BJ (cell line): ENCODE measurements at places on chromosomes 16 and 17.

DNA sequence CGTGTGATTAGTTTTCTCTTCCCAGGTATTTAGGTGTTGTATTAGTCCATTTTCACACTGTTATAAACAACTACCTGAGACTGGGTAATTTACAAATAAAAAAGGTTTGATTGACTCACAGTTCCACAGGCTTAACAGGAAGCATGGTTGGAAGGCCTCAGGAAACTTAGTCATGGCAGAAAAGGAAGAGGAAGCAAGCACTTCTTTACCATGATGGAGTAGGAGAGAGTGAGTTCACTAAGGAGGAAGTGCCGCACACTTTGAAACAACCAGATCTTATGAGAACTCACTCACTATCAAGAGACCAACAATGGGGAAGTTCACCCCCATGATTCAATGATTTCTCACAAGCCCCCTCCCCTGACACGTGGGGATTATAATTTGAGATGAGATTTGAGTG lies 1343.7 kb upstream of the GOT2 start:
- no peak for DNase-seq

GRCh38 chr17:6755731-6756184 lies at the start of gene XAF1:
Gene XAF1, plus strand, starts transcription at chr17:6756046. Its CDS starts 33 bp downstream, at chr17:6756079.
- DNase-seq, result peak; percentile 14

DNA sequence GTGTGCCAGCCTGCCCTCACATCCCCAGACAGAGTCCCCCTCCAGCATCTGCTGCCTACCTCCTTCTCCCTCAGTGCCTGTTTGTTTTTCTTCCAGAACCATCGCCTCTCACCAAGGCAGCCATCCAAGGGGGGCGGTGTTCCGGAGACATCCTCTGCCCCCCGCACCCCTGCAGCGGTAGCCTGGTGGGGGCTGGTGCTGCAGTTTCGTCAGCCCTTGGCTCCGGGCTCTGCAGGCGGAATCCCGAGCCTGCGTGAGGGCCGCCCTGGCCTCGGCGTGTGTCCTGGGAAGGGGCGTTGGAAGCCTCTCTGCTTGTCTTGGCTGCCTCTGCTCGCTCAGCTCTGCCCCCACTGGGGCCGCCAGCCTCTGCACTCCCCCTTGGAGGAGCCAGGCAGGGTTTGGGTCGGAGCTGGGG lies 126.0 kb upstream of the CIBAR2 start:
- no peak for DNase-seq

GRCh38 chr17:55587608-55588139 lies 76.4 kb upstream of the SMIM36 start:
- no peak for DNase-seq
